ENCODE measurements at places on chromosomes 1 and 21.

- no peak for DNase-seq
These were observed 3.2 kb upstream of the C8B start for GRCh38 chr1:56968878-56969495.

- no peak for DNase-seq
These were observed 481.2 kb downstream of the MATN1 start for GRCh38 chr1:30242168-30242567.

GRCh38 chr1:208450958-208451357 is 206.8 kb upstream of the PLXNA2 start:
- DNase-seq: no peak

DNA sequence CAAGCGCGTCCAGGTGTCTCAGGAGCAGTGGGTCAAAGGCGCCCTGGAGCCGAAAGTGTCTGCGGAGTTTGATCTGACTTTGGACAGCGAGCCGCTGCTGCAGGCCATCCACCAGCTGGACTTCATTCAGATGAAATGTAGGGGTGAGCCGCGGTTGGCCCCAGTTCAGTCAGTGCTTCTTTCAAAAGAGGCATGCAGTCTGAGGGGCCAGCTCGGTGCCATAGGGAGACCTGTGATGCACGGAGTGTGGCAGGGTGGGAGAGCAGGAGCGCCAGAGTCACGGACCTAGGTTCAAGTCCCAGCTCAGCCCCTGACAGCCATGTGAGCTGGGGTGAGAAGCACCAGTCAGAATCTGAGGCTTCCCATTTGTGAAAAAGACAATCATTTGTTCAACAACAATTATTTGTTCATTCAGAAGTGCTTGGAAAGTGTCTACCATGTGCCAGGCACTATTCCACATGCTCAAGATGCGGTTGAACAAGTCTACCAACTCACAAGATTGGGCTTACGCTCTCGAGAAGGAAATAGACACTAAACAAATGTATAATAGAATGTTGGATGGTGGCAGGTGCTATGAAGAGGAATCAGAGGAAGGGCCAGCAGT is 39.5 kb upstream of the GNPAT start:
- DNase-seq: no peak

- DNase-seq: no peak
These were observed 2.3 kb upstream of the RGS13 start for GRCh38 chr1:192633533-192634253.

DNA sequence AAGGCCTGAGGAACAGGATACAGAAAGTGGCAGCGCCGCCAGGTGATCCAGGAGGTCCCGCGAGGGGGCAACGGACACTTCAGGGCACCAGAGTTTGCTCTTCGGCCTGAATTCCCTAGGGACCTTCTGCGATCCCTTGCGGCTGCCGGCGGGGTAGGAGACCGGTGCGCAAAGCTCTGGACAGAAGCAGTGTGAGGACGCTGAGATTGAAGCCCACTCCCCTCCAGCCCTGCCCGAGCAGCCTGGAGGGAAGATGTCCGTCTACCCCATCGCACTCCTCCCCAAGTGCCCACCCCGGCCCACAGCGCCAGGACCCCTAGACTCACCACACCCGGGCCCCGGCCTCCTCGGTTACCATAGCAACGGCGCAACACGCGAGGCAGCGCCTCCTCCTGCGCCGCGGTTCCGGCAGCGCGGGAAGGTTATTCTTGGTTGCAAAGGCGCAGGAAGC is at the start of gene ANKRD45:
Gene ANKRD45 (minus strand): TSS at position 361 of the 451 bp plus-strand sequence. CDS start 10,433 bp downstream, outside the sequence.
- peak; percentile 95 for DNase-seq

- DNase-seq: no peak
These were observed 11.1 kb upstream of the CHI3L1 start for GRCh38 chr1:203197625-203198024.

- DNase-seq: no peak
These were observed 658.3 kb downstream of the LTN1 start for GRCh38 chr21:28334407-28334806.

GRCh38 chr1:241202401-241202800 is 154.6 kb downstream of the RGS7 start:
- DNase-seq: peak; percentile 58

DNA sequence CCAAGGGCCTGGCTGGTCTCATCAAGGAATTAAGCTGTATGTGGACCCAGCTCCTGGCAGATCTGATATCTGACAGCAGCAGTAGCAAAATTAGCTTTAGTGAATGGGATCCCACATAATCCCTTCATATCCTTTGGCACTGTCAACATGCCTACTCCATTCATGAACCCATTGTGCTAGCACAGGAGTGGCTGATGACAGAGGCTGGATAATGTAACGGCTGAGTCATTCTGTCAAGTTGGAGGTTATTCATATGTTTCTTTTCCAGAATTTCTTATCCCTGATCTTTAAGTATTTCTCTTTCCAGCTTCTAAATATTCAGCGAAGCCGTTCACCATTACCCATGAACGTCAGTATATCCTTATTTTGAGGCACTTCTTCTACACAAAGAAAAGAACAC is 84.3 kb downstream of the EXTL2 start:
- no peak for DNase-seq

- DNase-seq: peak; percentile 80
These were observed 34.0 kb downstream of the ST6GALNAC5 start for GRCh38 chr1:76901158-76901767.

DNA sequence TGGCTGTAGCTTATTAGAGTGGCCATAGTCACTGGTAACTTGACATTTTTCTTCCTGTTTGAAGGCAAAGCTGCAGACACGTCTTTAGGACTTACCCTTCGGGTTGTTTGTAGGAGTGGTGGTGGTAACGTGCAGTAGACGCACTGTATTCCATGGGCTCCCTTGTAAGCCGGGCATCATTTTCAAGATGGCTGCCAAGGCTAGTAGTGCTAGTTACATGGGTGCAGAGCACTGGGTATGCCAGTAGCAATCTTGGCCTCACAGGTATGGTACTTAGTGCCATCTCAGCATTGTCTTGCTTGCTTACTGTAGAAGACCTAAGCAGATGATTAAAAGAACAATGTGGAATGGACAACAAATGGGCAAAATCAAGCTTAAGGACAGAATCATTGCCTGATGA is 1.9 kb downstream of the YBX1 start:
- DNase-seq: peak; percentile 39

DNA sequence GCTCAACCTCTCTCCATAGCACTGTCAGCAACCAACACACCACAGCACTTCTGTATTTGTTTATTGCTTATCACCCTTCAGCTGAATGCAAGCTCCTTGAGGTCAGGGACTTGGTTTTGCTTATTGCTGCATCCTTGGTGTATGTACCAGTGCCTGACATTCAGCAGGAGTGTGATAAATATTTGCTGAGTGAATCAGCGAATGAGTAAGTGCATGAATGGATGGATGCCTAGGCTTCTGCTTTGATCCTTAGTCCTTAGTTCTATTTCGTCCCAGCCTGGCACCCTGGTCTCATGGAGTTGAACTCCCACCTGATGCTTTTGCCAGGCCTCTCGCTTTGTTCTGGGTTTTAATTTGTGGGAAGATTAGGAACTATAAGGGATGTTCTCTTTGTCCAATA is 88.2 kb downstream of the ZSCAN20 start:
- no peak for DNase-seq

GRCh38 chr1:23079025-23079424 is 59.8 kb downstream of the KDM1A start:
- DNase-seq: no peak

- DNase-seq: peak; percentile 90
These were observed 30.6 kb downstream of the OMA1 start for GRCh38 chr1:58515794-58516401.

- DNase-seq: peak; percentile 35
These were observed 98.1 kb upstream of the IGSF21 start for GRCh38 chr1:18009478-18009961.

DNA sequence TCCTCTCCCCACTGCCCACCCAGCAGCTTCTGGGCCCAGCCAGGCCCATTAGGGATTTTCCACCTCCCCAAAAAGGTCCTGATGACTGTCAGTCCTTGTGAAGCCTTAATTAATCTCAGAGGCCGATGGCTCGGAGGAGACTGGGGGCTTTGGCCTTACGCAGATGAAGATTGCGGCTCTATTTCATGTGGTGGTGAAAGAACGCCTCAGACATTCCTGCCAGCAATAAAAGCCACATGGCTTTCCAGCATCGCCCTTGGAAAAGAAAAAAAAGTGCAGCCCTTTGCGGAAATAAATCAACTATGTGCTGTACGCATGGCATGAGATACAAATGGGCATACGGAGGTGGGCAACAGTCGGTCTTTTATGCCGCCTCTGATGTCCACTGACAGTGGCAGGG is 6.6 kb upstream of the RUNX3 start:
- no peak for DNase-seq

DNA sequence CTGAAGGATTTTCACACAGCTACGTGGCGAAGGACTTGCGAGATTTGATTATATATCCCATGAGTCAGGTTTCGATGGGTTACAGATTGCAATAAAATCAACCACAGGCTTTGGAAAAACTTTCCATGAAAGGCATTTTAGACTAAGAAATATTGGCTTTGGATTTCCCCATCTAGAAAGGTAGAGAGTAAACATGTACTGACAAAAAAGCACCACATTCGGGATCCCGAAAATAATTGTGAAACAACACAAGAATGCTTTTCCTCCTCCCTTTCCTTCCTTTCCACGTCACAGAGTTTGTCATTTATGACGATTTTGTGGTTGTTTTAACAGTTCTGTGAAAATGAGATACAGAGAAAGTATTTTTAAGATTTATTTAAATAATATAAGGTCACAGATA is 38.5 kb downstream of the TGFB2 start:
- DNase-seq: no peak

DNA sequence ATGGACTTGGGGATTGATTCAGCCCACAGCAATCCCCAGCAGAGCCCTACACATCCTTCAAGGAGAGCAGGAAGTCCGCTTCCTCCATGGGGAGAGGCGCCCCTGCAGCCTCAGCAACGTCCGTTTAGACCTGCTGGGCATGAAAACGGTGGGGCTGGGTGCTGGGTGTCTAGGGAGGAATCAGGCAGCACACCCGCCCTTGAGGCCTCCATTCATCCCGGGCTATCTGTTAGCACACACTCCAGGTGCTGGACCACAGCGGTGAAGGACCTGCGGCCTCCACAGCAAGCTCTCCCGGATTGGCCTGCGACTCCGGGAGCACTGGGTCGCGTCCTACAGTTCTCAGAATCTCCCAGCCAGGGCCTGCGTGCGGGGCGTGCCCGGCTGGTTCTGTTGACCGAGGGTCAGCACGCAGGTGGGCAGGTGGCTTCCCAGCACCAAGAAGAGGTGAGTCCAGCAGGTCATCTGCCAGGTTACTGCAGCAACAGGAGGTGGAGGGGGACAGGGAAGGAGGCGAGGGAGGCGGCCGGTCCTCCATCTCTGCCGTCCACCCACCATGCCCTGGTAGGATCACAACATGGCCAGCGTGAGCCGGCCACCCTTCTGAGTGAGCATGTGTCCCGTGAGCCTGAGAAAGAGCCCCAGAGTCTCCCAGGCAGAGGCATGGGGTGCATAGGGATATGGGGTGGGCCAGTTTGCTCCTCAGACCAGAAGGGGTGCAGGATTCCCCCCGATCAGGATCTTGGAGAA is 96.6 kb downstream of the RIPK4 start:
- DNase-seq: no peak

DNA sequence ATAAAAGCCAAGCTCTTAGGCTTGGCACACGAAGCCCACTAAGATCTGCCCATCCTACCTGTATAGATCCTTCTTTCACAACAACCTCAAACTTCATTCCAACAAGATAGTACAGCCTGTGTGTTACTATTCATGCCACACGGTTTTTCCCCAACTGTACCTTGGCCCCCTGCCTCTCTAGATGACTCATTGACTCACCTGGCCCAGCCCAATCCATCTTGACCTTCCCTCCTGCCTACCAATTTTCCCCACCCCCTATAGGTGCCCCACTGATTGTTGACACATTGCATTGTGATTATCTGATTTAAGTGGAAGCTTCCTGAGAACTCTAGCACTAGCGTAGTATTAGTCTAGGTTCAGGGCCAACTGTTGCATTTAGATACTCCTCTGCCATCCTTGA is 2.0 kb upstream of the CD101 start:
- DNase-seq: no peak

DNA sequence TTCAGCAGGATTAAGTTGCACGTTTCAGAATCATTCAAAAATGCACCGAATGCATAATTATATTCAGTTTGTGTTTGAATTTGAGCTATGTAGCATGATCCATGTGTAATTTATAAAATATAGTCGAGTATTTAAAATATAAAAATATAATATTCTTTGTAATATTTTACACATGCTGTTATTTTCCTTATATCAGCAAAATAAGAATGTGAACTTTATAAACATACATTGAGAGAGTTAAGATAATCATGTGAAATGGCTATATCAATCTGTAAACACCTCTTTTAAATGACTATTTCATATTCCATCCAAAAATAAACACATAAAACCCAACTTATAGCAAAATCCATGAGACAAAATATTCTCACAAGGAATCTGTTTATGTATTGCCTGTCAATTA is 303.7 kb downstream of the LRRC7 start:
- DNase-seq: no peak

GRCh38 chr1:65319141-65319540 is 9.8 kb downstream of the DNAJC6 start:
- no peak for DNase-seq

DNA sequence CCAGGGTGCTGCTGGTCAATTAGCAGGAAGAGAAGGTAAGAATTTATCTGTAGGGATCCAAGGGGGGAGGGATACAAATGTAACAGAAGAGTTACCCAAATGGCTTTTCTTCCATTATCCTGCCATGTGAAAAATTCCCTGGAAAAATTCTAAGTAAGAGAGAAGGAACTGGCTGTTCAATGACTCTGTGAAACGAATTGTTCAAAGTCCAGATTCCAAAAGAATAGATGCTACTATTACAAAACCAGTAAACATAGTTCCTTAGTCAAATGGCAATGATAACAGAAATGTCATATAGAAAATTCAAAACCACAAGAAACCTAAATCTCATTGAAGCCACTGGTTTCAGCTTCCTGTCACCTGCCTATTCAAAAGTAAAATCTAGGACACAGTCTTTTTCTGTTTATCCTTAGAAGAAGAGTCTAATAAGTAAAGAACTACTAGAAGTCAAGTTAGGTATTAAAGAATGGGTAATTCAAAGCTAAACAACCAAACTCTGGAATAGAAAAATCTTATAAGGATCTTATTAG is 102.6 kb downstream of the ZNF644 start:
- DNase-seq: peak; percentile 33

DNA sequence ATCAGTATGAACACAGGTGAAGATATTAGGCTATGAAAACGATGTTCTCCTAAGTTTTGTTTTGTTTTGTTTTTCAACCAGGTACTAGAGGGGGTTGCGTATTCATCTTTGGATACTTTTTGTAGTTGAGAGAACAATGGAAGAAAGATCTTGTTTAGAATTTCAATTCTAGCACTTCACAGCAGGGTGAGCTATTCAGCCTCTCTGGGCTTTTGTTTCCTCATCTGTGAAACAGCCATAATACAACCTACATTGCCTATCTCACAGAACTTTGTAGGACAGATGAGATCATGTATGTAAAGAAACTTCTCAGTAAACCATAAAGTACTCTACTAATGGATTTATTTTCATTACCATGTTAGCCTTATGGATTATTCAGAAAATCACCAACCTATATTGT is 199.5 kb downstream of the GPATCH2 start:
- no peak for DNase-seq

- no peak for DNase-seq
These were observed 82.9 kb downstream of the GALNT2 start for GRCh38 chr1:230149751-230150584.

GRCh38 chr1:232176222-232176621 is 453.7 kb downstream of the SIPA1L2 start:
- DNase-seq: no peak
